NCI-H1048 (cell line): ENCODE measurements at places on chromosomes 2 and 18.
A peak's percentile ranks its signal among the peaks of the same experiment; 100 is the strongest.

GRCh38 chr2:229945975-229946374, 23.7 kb downstream of the FBXO36 start:
- DNase-seq, result no peak

DNA sequence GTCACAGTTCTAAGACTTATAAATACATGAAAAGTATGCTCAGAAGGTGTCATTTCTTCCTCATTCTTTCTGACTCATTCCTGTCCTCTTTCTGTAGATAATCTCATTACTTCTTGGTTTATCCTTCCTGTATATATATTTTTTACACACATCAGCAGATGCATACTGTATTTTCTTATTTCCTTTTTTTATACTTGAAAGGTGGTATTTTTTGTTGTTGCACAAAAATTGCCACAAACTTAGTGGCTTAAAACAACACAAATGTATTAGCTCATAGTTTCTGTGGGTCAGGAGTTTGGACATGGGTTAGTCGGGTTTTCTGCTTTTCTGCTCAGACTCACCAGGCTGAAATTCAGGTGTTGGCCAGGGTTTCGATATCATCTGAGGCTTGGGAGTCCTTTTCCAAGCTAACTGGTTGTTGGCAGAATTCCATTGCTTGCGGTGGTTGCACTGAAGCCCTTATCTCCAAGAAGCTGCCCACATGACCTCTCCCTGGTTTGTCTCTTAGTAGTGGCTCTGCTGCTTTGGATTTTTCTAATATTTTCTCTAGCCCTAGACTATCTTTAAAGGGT, 162.6 kb downstream of the FMNL2 start:
- no peak for DNase-seq

GRCh38 chr18:42872838-42873237, 242.6 kb downstream of the RIT2 start:
- DNase-seq, result no peak

GRCh38 chr2:143321994-143322393, 192.8 kb downstream of the ARHGAP15 start:
- no peak for DNase-seq

DNA sequence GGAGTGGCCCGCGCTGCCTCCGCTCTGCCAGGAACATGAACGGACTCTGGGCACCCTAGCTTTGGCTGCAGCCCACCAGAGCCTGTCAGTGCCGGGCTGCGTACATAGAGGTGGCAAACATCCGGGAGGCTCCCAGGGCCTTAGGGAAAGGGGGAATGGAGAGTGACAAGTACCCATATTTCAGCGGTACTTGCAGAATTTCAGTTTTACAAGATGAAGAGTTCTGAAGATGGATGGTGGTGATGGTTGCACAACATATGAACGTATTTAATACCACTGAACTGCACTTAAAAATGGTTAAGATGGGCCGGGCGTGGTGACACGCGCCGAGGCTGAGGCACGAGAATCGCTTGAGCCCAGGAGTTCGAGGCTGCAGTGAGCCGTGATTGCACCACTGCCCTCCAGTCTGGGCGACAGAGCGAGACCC, 873 bp downstream of the MTHFD2 start:
- DNase-seq, result no peak

DNA sequence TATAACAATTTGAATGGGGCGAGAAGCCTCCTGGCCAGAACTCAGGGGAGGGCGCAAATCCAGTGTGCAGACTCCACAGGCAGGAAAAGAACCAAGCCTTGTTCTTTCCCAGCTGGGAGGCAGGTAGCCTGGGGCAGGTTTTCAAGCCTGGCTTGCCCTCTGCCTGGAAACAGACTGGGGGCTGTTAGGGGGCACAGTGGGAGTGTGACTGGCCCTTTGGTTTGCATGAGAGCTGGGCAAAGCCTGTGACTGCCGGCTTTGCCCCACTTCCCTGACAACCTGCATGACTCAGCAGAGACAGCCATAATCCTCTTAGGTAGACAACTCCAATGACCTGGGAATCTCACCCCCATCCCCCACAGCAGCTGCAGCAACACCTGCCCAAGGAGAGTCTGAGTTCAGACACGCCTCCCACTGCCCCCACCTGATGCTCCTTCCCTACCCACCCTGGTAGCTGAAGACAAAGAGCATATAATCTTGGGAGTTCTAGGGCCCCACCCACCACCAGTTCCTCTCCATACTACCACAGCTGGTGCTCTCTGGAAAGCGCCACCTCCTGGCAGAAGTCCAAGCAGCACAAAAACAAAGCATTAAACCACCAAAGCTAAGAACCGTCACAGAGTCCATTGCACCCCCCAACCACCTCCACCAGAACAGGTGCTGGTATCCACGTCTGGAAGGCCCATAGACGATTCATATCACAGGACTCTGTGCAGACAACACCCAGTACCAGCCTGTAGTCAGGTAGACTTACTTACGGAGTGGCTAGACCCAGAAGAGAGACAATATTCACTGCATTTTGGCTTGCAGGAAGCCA, 402.5 kb downstream of the STK39 start:
- no peak for DNase-seq

DNA sequence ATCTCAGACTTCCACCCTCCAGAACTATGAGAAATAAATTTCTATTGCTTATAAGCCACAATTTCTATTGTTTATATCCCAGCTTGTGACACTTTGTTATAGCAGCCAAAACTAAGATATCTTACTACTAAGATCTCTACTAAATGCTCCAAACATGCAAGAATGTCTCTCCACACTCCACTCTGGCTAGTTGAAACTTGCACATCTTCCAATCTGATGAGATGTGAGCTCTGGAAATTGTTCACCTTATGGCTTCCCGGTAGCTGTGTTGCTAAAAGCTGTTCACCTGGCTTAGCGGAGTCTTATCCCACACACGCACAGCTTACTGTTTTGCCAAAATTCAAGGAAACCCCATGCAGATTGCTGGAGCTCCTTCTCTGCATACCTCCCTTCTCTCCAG, 43.9 kb downstream of the PKDCC start:
- DNase-seq, result no peak

- DNase-seq, result no peak
Measured at GRCh38 chr18:25186871-25187270, 165.1 kb downstream of the ZNF521 start.

GRCh38 chr2:220948579-220948978, 623.5 kb downstream of the EPHA4 start:
- no peak for DNase-seq

DNA sequence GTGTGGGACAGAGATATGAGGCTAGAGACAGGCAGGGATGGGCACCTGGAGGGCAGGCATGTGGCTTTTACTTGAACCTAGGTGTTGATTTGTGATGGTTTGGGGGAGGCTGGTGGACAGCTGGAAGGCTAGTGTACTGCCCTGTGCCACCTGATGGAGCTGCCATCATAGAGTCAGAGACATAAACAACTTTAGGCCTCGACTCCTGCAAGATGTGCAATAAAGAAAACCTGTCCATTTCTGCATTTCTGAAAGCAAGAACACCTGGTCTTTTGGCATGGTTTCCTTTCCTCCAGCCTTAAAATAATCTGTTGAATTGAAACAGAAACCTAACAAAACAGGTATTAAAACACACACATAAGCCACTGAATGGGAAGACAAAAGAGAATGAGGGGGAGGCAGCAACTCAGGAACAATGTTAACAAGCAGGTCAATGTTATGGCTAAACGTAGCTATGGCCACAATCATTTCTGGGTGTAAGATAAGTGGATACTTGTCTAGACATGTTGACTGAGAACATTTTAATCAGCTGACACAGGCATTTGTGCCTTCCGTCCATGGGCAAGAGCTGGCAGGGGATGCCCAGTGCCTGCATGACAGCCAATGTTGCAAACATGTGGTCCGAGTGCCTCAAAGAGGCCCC, 87.8 kb downstream of the KCTD1 start:
- DNase-seq, result no peak

DNA sequence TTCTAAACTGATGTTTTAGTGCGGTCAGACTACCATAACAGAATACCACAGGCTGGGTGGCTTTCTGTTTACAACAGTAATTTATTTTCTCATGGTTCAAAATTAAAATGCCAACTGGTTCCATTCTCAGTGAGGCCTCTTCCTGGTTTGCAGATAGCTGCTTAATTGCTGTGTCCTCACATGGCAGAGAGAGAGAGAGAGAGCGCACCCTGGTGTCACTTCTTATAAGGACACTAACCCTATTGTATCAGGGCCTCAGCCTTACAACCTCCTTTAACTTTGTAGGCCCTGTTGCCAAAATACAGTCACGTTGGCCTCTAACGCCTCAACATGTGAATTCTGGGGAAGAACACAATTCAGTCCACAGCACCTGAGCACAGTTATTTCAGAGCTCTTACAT, 37.5 kb upstream of the ZNF385B start:
- no peak for DNase-seq

GRCh38 chr18:22149710-22150109, 19.7 kb upstream of the GATA6 start:
- DNase-seq, result no peak

- no peak for DNase-seq
Measured at GRCh38 chr2:164796999-164797398, 44.6 kb downstream of the COBLL1 start.

DNA sequence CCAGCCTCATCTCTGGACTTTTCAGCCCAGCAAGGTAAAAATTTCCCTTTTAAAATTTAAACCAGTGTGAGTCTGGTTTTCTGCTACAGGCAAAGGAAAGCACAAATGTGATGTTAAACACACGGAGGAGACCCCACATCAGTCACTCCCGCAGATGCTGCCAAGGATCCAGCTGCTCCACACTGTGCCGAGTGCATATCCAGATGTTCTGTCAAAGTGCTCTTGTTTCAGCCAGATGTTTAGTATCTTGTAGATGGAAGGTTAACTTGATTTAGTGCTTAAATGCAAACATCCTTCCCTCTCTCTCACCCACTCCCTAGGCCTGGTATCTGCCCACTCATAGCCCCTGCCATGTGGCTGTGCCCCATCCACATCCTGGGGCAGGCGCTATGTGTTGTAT, 15.8 kb upstream of the ATOH8 start:
- no peak for DNase-seq

GRCh38 chr18:58338961-58339592, 289.8 kb downstream of the ALPK2 start:
- no peak for DNase-seq

DNA sequence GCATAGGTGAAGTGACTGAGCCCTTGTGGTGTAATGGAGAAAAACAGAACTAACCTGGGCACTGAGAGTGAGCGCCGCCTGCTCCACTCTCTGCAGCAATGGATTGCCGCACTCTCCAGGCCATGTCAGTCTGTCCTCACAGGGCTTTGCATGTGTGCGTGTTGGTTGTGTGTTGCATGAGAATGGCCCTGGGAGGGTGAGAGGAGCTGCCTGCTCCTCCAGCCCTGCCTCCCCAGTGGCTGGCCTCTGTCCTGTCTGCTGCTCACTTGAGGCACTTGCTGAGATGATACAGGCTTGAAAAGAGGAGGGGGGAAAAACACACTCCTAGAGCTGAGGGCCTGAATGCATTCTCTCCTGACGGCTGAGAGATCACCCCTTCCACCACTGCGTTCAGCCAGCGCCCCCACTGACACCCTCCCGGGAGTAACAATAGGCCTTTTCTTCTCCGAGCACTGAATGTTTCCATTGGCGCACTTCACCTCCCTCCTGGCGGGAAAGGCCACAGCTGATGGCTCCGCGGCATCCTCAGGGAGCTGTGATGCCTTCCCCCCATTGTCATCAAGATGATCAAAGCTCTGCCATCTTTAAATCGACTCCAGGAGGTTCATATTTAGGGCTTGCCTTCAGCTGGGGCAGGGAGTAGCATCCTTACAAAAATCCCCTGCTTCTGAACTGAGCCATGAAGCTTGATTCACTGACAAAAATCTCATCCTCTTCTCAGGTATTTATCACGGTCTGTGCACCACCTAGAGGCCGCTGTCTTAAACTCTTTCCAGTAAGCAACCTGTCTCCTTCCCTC, 49.9 kb upstream of the DAPL1 start:
- DNase-seq, result no peak

GRCh38 chr2:169649278-169649677, 44.9 kb downstream of the CFAP210 start:
- DNase-seq, result no peak

DNA sequence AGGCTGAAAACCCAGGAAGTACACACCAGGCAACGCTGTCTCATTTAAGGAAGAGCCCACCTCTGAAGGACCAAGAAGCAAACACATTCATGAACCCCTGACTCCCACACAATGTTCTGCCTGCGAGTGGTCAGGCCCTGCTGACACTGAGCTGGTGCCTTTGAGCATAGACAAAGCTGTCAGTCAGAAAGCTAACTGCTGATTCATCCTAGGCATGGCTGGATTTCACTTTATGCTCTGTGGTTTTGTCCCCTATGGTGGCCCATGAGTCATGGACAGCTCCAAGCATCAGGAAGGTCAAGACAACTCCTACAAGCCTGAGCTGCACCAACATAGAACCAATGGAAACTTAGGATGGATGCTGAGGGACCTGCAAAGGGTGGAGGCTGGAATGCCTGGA, 78.9 kb downstream of the UXS1 start:
- no peak for DNase-seq

DNA sequence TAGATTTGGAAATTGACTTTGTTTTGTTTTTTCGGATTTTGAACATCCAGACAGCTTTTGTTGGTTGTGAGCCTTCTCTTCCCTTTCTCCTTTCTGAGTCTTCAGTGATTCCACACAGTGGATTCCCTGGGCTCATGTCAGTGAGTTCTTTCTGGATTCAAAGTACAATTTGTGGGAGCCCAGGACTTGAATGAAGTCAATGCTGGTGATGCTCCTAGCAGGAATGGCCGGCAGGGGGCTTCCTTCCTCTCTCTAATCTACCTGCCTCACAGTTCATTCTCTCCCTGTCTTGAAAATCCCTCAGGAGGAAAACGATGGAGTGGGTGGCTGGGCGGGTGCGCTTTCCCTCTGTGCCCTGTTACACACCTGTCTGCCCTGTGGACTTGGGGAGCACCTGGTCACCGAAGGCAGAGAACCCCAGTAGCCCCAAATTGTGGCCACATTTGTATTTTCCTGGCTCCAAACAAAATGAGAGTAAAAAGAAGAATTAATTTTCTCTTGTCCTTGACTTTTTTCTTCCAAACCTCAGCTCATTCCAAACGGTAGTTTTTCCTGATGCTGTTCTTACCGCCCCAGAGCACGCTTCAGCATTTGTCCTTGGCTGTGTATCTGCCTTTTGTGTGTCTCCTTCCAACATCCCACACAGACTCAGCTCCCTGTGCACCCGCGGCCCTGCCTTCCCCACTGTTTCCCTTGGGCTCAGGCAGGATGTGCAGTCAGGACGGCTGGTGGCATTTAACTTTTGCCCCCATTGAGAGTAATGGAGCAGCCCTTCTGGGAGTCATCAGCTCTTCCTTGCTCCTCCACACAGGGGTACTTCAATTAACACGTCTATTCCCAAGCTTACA, 86.6 kb downstream of the MARCO start:
- peak; percentile 12 for DNase-seq

GRCh38 chr2:40418614-40419363, 33.1 kb downstream of the SLC8A1 start:
- DNase-seq, result no peak

GRCh38 chr2:74596584-74596983, 42.1 kb downstream of the DOK1 start:
- DNase-seq, result no peak

DNA sequence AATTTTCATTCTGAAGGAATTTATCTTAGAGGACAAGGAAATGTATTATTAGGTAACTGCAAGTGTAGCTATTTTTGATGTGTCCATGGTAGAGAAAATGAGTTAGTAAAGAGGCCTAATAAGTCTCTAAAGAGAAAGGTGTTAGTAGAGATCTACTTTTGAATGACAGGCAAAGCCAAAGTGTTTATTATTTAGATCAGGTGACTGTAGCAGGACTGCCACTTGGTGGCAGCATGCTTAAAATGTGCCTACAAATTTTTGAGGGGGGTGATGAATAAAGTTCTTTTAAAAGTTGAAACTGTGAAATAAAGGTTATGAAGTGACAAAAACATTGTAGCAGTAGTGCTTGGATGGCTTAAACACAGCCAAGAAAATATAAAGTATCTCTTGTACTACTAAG, 421.5 kb upstream of the MEIS1 start:
- DNase-seq, result no peak
